Stimulated activated CD8-positive, alpha-beta memory T cell treated with anti-CD3 and anti-CD28 coated beads, Interleukin-15, amount 100 ng/mL, for 24 hours (primary cell): ENCODE measurements at places on chromosomes 2 and 18.

- no peak for DNase-seq
These were observed 529.2 kb upstream of the KLHL29 start for GRCh38 chr2:22855761-22856184.

DNA sequence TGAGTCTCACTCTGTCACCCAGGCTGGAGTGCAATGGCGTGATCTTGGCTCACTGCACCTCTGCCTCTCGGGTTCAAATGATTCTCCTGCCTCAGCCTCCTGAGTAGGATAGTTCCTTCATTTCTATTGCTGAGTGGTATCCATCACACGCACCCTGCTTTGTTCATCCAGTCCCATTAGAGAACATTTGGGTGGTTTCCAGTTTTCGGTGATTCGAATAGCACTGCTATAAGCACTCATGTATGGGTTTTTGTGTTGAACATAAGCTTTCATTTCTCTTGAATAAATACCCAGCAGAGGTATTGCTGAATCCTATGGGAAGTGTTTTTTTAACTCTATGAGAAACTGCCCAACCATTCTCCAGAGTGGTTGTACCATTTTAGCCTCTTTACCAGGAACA, 147.3 kb downstream of the DDX1 start:
- DNase-seq = no peak

- no peak for DNase-seq
These were observed 23.5 kb upstream of the SUCLG1 start for GRCh38 chr2:84482603-84483002.

- no peak for DNase-seq
These were observed 530.3 kb upstream of the FSIP2 start for GRCh38 chr2:185208261-185208660.

GRCh38 chr2:25297738-25298137, 44.0 kb downstream of the DNMT3A start:
- DNase-seq = no peak

GRCh38 chr2:64989982-64990614, 899 bp downstream of the SLC1A4 start:
- DNase-seq = peak; percentile 3

- no peak for DNase-seq
These were observed 308.1 kb downstream of the TMX3 start for GRCh38 chr18:68406761-68407160.

GRCh38 chr2:175025946-175026345, 20.8 kb upstream of the CHN1 start:
- DNase-seq = no peak

DNA sequence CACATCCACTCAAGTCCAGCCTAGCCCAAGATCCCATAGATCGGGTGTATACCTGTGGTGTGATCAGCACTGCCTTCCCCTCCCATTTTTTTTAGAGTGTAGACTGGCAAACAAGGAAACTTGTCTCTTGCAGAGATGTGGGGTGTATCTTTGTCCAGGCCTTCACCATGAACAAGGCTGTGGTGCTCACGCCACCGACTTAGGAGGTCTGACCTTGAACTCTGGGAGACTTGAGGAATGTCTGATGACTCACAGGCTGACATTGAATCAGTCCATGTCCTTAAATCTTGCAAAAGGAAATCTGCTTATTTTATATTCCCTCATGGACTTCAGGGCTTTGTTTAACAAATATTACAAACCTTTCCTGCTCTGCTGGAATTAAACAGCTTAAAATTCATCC, 4.5 kb upstream of the CTIF start:
- DNase-seq = no peak

DNA sequence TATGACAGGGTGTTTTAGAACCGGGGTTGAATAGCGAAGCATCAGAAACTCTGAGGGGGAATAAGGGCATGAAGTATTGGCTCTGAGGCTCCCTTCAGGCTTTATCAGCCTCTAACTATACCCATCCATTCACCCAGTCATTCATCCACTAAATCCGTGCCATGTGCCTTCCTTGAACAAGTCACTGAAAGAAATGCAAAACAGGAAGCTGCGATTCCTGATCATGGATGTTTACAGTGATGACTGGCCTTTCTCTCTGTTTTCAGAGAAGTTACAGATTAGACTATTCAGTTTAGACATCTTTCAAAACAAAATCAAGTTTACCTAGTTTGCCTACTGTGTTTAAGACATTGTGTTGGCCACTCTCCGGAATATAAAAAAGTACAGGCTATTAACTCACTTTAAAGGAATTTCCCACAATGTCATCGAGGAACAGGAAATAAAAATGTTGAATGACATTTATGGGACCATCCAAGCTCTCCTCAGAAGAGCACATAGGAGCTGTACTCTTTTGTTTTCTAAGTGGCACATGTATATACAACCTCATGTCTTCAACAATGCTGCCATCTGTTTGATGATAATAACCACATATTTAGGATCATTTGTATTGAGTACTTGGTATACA, 43.8 kb upstream of the SLC14A1 start:
- DNase-seq = no peak

- DNase-seq = no peak
These were observed 413.7 kb upstream of the RGPD4 start for GRCh38 chr2:107412981-107413380.

GRCh38 chr2:182047544-182047943, 61.9 kb downstream of the PPP1R1C start:
- DNase-seq = no peak

DNA sequence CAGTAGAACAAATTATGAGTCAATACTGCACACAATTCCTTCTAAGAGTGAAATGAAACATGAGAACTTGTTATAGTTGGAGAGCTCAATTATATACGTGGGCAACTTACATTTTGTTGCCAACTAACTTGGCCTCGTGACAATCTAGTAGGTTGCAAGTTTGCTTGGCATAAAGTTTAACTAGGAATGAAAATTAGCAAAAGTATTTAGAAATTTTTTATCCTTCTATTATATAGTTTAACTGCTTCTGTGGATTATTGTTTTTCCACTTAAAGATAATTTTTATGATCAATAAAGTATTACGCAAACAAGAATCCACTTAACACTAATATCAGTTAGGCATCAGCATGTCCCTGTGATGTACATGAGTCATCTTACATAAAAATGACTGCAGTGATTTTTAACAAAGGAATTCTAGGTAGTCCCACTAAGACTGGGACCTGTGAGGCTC, 41.1 kb downstream of the FAM124B start:
- no peak for DNase-seq

DNA sequence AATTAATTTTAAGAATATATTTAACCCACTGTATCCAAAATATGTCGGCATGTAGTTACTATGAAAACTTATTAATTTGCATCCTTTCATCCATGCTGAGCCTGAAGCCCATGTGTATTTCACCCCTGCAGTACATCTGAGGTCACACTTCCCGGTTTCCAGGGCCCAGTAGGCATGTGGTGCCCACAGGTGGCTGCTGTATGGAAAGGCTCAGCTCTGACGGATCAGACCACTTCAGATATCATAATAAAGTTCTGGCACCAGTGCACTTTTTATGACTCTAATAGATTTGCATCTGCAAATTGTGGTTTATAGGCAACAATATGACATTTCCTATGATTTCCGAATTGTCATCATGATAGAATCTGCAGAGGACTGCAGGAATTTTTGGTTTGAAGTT, 22.5 kb downstream of the SH3RF3 start:
- DNase-seq = no peak

DNA sequence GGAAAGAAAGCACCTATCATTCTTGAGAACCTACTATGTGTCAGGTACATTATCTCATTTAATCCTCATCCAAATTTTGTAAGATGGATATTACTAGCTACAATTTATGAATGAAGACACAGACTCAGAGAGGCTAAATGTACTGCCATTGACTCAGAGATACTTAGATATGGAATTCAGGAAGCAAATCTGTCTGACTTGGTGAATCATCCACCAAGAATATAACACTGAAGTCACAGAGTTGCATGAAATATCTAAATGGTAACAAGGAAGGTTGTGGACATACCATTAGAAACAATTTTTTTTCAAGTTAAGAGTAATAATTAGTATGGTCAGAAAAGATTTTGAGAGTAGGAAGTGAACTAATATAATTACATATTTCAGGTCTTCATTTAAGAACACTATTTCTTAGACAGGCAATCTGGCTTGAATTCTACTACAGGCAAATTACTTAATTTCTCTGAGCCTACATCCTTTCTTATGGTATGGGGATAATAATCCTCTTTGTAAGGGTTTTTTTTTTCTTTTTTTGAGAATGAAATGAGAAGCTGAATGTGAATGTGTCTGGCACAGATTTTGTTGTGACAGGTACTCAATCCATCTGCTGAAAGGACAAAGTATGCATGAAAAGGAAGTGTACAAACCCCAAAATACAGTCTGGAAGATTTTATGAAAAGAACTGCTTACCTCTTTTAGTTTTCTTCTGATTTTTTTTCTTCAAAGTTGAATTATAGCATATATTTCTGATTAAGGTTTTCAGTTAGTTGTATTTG, 14.8 kb upstream of the C2orf66 start:
- no peak for DNase-seq

GRCh38 chr2:240149943-240150784, 9.7 kb upstream of the OTOS start:
- no peak for DNase-seq

GRCh38 chr2:224650815-224651439, 65.2 kb downstream of the CCDC195 start:
- DNase-seq = no peak

DNA sequence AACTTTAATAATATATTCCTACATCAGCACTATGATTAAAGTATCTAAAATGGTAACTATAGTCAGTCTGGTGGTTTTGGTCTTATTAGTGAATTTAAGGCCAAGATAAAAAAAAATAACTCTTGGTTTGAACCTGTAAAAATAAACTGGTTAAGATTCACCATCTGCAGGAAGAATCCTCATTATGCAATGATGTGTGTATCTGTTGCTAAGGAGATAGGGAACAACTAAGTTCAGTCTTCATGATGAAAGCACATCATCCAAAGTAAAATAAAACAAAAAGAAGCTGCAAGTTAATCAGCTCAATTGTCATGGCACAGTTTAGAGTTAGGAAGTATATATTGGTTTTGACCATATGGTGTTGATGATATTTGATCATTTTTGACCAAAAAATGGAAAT, 466.0 kb downstream of the NYAP2 start:
- DNase-seq = no peak

- no peak for DNase-seq
These were observed 259 bp downstream of the NPAS2 start for GRCh38 chr2:100820273-100820522.

GRCh38 chr2:3424171-3424795, 44.8 kb downstream of the TRAPPC12 start:
- DNase-seq = no peak

GRCh38 chr18:33957707-33958106, 267.0 kb downstream of the NOL4 start:
- no peak for DNase-seq

GRCh38 chr18:11095211-11095610, 54.2 kb downstream of the PIEZO2 start:
- no peak for DNase-seq

- peak; percentile 34 for DNase-seq
These were observed 63.3 kb downstream of the RAB31 start for GRCh38 chr18:9771261-9771976.

DNA sequence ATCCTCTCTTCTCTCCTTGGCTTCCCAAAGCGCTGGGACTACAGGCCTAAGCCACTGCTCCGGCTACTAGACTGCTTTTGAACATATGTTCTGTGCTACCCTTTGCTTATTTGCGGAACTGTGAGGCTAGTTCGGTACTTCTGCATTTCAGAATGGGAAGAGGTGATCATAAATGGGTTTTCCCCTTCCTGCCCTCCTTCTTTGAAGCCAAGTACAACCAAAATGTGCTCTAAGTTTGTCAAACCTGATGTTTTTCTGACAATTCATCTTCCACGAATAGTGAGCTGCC, 1.7 kb upstream of the ESCO1 start:
- no peak for DNase-seq

- no peak for DNase-seq
These were observed 103.3 kb downstream of the TMEFF2 start for GRCh38 chr2:192091476-192091875.

- no peak for DNase-seq
These were observed 942.6 kb downstream of the SUCLG1 start for GRCh38 chr2:83516503-83516902.

DNA sequence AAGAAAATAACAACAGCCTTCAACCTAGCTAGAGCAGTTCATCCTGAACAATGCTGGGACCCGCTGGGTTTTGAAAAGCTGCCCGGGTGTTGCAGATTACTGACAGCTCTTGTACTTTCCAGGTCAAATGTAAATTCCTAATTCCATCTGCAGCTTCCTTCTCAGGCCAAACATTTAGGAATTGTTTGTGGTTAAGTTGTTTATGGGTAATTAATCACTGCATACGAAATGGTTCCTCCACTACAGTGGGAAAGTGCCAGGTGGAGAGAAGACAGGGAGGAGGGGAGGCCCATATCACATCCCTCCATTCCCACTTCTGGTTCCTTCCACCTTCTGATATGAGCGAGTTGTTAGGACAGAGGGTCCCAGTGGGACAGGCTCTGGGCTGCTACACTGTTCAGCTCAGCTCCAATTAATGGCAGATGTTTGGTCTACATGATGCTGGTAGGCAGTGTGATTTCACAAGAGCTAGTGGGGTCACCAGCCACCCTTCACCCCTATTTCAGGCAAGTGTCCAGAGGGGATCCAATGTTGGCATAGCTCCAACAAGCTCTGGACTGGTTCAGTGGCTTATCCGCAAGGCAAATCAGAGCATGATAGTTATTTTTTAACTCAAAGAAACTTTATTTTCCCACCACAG, 112.9 kb upstream of the ACAA2 start:
- no peak for DNase-seq

GRCh38 chr2:239163688-239164334, 237.0 kb downstream of the HDAC4 start:
- no peak for DNase-seq

DNA sequence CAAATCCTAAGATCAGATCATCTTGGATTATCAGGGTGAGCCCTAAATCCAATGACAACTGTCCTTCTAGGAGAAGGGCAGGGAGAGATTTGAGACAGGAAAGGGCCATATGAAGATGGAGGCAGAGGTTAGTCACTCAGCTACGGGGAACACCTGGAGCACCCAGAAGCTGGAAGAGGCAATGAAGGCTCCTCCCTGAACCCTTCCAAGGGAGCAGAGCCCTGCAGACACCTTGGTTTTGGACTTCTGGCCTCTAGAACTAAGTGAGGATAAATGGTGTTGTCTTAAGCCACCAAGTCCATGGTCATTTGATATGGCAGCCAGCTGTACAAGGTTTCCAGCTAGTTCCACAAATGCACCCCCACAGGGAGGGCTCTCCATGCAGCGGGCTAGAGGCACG, 6.9 kb upstream of the PTPN2 start:
- no peak for DNase-seq

DNA sequence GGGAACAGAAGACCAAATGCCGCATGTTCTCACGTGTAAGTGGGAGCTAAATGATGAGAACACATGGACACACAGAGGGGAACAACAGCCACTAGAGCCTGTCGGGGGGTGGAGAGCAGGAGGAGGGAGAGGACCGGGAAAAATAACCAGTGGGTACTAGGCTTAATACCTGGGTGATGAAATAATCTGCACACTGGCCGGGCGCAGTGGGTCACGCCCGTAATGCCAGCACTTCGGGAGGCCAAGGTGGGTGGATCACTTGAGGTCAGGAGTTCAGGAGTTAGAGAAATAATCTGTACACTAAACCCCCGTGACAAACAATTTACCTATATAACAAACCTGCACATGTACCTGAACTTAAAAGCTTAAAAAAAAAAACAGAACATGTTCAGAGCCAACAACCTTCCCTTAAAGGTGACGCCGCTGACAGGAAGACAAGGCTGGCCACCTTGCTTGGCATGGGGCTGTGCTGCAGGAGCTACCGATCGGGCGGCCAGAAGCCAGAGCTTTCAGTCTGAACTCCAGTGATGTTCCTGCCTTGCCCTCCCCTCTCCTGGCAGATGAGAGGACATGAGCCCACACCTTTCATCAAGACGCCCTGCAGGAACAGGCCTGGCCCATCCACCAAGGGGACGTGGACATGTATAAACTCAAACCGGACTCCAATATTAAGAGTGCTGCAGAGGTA, 11.2 kb downstream of the SLC66A2 start:
- no peak for DNase-seq
